ENCODE measurements at places on chromosomes 5 and 9. TPM values are rescaled to one million over a fixed set of nuclear protein-coding genes. Genes with fewer than 3 reads are reported as not detected.

DNA sequence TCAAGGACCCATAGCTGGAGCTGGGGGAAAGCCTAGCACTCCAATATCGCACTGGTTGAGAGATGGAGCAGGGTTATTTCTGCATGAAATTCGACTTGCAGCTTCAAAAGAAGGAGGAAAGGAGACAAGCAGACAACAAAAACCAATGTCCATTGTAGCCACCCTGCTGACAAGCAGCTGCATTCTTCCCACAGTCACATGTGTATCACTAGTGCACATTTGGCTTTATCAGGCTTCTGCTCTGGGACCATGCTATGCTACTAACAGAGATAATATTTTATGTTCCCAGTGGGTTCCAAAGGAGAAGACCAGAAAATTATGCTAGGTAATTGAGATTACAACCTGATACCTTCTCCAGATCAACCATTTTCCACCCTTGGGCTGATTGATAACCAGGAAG is 59.7 kb downstream of the MFAP3 start:
- H3K4me1 ChIP-seq: no peaks in the 10 kb centered on the region
- peaks cover 2% of the 10 kb centered on the region for H3K27me3 ChIP-seq
- DNase-seq: no peak
- H3K36me3 ChIP-seq: no peaks in the 10 kb centered on the region

DNA sequence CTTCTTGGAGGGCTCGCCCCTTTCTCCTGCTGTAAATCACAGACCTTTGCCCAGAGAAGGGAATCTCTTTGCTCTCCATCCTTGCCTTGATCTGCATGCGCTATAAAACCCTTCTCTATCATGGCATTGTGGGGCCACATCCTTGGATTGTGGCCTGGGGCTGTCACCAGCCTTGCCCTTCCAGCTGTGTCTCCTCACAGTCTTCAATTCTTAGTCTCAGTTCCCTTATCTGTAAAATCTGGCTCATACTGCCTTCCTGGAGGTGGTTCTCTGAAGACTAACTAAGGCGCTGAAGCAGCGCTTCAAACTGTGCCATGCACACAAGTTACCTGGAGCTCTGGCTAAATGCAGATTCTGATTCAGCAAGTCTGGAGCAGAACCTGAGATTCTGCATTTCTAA is 53.4 kb upstream of the RARS1 start:
- H3K27me3 ChIP-seq: no peaks in the 10 kb centered on the region
- H3K27ac ChIP-seq: no peak overlapping the region
- DNase-seq: no peak
- no peaks in the 10 kb centered on the region for H3K36me3 ChIP-seq
- no peak overlapping the region for H3K4me3 ChIP-seq
- H3K4me1 ChIP-seq: no peaks in the 10 kb centered on the region

GRCh38 chr5:171543148-171543815 is 123.8 kb downstream of the FGF18 start:
- no peaks in the 10 kb centered on the region for H3K36me3 ChIP-seq
- no peak overlapping the region for H3K27ac ChIP-seq
- DNase-seq: no peak

The KCTD16 gene
- not detected for total RNA-seq

DNA sequence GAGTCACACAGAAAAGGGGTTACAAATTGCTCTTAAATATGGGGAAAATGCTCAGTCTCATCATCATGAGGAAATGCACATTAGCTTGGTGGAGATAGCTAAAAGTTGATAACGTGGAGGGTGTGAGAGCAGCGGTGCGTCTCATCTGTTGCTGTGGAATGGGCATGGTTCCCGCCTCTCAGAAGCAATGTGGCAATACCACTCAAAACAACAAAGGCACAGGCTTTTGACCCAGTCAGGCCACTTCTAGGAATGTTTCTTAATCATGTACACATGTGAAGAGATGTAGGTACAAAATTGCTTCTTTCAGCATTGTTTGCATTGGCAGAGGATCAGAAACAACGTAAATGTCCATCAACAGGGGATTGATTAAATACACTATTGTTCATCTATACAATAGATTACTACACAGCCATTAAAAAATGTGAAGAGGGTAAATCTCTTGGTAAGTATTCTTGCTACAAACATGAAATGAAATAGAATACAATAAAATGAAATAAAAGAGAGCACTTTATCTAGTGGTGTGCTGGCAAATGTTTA is 212.6 kb upstream of the MSX2 start:
- H3K4me1 ChIP-seq: no peaks in the 10 kb centered on the region
- H3K4me3 ChIP-seq: no peak overlapping the region
- no peak for DNase-seq
- no peaks in the 10 kb centered on the region for H3K36me3 ChIP-seq
- H3K27ac ChIP-seq: no peak overlapping the region
- no peaks in the 10 kb centered on the region for H3K27me3 ChIP-seq

DNA sequence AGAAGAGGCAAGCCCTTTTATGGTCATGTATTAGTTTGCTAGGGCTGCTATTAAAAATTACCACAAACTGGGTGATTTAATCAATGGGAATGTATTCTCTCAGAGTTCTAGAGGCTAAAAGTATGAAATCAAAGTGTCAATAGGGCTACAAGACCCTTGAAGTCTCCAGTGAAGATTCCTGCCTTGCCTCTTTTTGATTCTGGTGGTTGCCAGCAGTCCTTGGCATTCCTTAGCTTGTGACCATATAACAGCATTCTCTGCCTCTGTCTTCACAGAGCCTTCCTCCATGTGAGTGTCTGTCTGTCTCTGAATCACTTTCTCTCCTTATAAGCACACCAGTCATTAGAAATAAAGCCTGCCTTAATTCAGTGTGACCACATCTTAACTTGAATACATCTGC is 282.7 kb downstream of the KCNN2 start:
- no peak for DNase-seq
- no peak overlapping the region for H3K27ac ChIP-seq
- H3K4me3 ChIP-seq: no peak overlapping the region
- no peaks in the 10 kb centered on the region for H3K36me3 ChIP-seq
- no peaks in the 10 kb centered on the region for H3K27me3 ChIP-seq

GRCh38 chr5:150073677-150074076 is 12.7 kb downstream of the CSF1R start:
- no peak overlapping the region for H3K4me3 ChIP-seq
- no peak for DNase-seq
- H3K36me3 ChIP-seq: no peaks in the 10 kb centered on the region
- H3K27ac ChIP-seq: no peak overlapping the region
- H3K4me1 ChIP-seq: no peaks in the 10 kb centered on the region
- H3K27me3 ChIP-seq: no peaks in the 10 kb centered on the region

DNA sequence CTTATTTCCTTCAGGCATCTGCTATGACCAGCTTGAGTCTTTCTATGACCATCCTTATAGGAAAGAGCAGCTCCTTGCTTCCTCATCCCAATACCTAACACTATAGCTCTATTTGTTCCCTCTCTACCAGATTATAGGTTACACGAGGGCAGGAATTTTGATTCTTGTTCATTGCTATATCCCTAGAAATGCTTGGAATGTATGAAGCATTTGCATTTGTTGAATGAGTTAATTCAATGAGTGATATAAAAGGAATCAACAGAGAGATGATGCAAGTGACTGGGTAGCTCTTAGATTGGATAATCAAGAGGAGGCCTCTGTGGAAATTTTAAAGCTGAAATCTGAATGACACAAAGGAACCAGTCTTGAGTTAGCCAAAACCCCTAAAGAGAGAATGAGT is 13.9 kb downstream of the ZCCHC9 start:
- peaks cover 29% of the 10 kb centered on the region for H3K36me3 ChIP-seq
- no peaks in the 10 kb centered on the region for H3K4me1 ChIP-seq
- no peak overlapping the region for H3K4me3 ChIP-seq

The TMC1 gene
- total RNA-seq: not detected

GRCh38 chr9:89754193-89754592 is 149.4 kb downstream of the GADD45G start:
- no peak overlapping the region for H3K4me3 ChIP-seq
- no peak for DNase-seq
- no peaks in the 10 kb centered on the region for H3K27me3 ChIP-seq
- no peaks in the 10 kb centered on the region for H3K4me1 ChIP-seq

- H3K4me1 ChIP-seq: no peaks in the 10 kb centered on the region
- H3K36me3 ChIP-seq: no peaks in the 10 kb centered on the region
- no peak overlapping the region for H3K4me3 ChIP-seq
- no peaks in the 10 kb centered on the region for H3K27me3 ChIP-seq
Measured at GRCh38 chr5:59390989-59391388, 502.5 kb downstream of the PDE4D start.

- no peak for DNase-seq
- no peaks in the 10 kb centered on the region for H3K4me1 ChIP-seq
- H3K27me3 ChIP-seq: no peaks in the 10 kb centered on the region
- H3K36me3 ChIP-seq: no peaks in the 10 kb centered on the region
Measured at GRCh38 chr5:17816944-17817343, 182.7 kb downstream of the TAF11L14 start.

DNA sequence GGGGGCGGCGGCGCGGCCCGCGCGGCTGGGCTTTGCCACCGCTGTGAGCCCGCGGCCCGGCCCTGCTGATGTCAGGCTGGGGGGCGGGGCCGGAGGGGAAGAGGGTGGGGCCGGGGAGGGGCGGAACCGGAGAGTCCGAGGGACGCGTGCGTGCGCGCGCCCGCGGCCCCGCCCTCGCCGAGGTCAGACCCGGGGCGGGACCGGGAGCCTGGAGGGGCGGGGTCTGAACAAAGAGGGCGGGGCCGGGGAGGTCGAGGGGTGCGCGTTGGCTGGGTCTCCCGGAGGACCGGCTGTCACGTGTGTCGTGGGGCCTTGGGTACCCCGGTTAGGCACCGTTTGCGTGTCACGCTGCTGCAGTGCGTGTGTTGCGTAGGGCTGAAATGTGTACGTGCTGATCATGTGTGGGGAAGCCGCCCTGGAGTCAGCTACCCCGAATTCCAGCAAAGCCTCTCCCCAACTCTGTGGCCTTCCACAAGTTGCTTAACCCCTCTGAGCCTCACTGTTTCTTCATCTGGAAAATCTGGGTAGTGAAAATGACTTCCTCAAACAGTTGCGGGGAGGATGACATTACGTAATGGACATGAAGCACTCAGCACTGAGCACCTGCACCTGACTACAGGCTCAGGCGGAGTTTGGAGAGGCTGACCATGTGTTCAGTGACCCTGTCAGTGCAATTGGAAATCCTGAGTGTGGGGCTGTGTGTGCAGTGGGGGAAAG is at the start of gene RALGDS:
Gene RALGDS, minus strand, starts transcription at position 43 of the 717 bp plus-strand sequence. CDS start 86 bp downstream, outside the sequence.
- H3K27ac ChIP-seq: peak within 1 kb of the TSS; percentile 96
- peak within 1 kb of the TSS; percentile 49 for H3K4me3 ChIP-seq

The FGD3 gene
- 188 TPM for total RNA-seq

The CD74 gene
- 1,110 TPM for total RNA-seq

- H3K4me1 ChIP-seq: no peaks in the 10 kb centered on the region
- DNase-seq: no peak
- H3K27me3 ChIP-seq: no peaks in the 10 kb centered on the region
- no peak overlapping the region for H3K27ac ChIP-seq
- no peak overlapping the region for H3K4me3 ChIP-seq
- no peaks in the 10 kb centered on the region for H3K36me3 ChIP-seq
Measured at GRCh38 chr9:125851979-125852378, 104.8 kb downstream of the PBX3 start.

GRCh38 chr9:115691693-115692092 is 461.9 kb upstream of the PAPPA start:
- no peak overlapping the region for H3K27ac ChIP-seq
- H3K4me1 ChIP-seq: no peaks in the 10 kb centered on the region
- no peak overlapping the region for H3K4me3 ChIP-seq
- H3K27me3 ChIP-seq: no peaks in the 10 kb centered on the region
- no peak for DNase-seq
- no peaks in the 10 kb centered on the region for H3K36me3 ChIP-seq

DNA sequence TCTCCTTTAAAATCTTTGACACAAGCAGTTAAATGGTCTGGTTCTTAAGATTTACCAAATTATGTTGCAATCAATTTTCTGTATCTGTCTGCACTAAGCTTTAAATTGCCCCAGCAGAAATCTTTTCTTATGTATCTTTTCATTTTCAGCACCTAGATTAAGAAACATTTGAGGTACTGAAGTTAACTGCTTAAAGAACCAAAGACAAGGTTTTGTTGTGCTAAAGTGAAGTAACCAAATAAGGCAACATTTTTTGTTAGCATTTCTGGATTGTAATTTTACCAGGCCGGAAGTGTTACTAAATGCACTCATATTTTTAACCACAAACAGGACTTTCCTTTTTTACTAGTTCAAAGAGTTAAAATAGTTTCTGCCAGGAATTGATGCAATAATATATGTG is 24.1 kb upstream of the MTAP start:
- H3K4me1 ChIP-seq: peaks cover 16% of the 10 kb centered on the region
- H3K36me3 ChIP-seq: no peaks in the 10 kb centered on the region
- DNase-seq: no peak
- H3K4me3 ChIP-seq: peak overlapping the region; percentile 58

- H3K36me3 ChIP-seq: no peaks in the 10 kb centered on the region
- peaks cover 5% of the 10 kb centered on the region for H3K4me1 ChIP-seq
- no peak overlapping the region for H3K4me3 ChIP-seq
- H3K27me3 ChIP-seq: peaks cover under 1% of the 10 kb centered on the region
- H3K27ac ChIP-seq: no peak overlapping the region
Measured at GRCh38 chr9:36996706-36997086, 37.4 kb downstream of the PAX5 start.

DNA sequence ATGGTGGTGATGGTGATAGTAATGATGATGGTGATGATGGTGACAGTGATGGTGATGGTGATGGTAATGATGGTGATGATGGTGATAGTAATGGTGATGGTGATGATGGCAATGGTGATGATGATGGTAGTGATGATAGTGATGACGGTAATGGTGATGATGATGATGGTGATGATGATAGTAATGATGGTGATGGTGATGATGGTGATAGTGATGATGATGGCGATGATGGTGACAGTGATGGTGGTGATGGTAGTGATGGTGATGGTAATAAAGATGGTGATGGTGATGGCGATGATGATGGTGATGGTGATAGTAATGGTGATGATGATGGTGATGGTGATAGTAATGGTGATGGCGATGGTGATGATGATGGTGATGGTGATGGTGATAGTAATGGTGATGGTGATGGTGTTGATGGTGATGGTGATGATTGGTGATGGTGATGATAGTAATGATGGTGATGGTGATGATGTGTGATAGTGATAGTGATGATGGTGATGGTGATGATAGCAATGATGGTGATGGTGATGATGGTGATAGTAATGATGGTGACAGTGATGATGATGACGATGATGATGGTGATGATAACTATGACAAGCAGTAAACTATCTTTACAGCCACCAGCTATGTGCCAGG is 38.6 kb downstream of the PHF2 start:
- no peak overlapping the region for H3K4me3 ChIP-seq
- H3K4me1 ChIP-seq: peaks cover 14% of the 10 kb centered on the region
- DNase-seq: no peak
- no peaks in the 10 kb centered on the region for H3K27me3 ChIP-seq

DNA sequence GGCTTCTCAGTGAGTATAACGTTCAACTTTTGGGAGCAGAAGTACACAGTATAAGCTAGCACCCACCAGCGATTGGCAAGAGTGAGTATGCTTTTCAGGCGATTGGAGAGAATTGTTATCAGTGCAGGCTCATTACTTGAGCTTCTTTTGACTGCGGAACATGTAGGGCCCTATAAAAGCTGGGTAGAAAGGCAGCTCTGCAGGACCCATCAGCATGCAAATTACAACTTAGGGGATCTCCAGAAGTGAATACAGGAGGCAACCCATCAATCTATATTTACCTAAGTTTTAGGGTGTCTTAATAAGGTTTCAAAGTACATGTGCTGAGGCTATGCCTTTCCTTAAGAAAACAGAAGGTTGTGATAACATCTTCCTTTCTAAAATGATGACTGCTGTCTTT is 225.0 kb downstream of the MLLT3 start:
- peaks cover 42% of the 10 kb centered on the region for H3K4me1 ChIP-seq
- H3K36me3 ChIP-seq: peaks cover 2% of the 10 kb centered on the region
- no peaks in the 10 kb centered on the region for H3K27me3 ChIP-seq
- no peak overlapping the region for H3K27ac ChIP-seq
- DNase-seq: no peak
- peak overlapping the region; percentile 42 for H3K4me3 ChIP-seq

The CMBL gene
- total RNA-seq: 0.59 TPM

Data from CD4-positive, CD25-positive, alpha-beta regulatory T cell (primary cell).